ENCODE measurements at places on chromosomes 7 and 10. TPM values are rescaled to one million over a fixed set of nuclear protein-coding genes. Genes with fewer than 3 reads are reported as not detected.
A peak's percentile ranks its signal among the peaks of the same experiment; 100 is the strongest.

The PHYHIPL gene
- total RNA-seq: not detected

DNA sequence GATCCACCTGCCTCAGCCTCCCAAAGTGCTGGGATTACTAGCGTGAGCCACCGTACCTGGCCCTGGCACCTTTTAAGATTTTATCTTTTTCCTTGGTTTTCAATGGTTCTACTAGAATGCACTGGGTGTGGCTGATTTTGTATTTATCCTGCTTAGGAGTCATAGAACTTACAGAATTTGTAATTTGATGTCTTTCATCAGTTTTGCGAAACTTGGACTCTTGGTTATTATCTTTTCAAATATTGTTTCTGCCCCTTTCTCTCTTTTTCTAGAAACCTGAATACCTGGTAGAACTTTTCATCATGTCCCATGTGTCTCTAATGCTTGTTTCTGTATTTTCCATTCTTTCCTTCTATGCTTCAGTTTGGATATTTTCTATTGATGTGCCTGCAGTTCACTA, 2.8 kb upstream of the NUB1 start:
- DNase-seq: no peak

DNA sequence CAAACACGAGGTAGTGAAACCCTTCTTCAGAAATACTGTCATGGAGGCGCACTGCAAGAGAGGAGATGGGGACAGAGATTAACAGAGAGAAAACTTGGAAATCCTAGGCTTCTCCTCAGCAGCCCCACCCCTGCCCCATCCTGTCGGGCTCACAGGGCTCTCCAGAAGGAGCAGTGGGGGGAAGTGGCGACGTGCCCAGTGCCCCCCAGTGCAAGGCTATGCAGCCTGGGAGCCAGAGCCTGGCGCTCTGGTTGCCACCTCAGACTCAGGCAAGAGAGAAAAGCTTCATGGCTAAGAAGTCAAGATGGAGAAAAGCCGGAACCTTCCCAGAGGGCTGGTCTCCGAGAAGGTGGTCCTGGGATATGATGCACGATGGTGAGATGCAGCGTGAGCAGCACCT, 21.2 kb downstream of the CAMK2G start:
- DNase-seq: no peak

- DNase-seq: peak; percentile 34
These were observed 458.6 kb upstream of the KLF6 start for GRCh38 chr10:4243651-4244050.

The TRIM50 gene
- 0.27 TPM for total RNA-seq

The TACC2 gene
- total RNA-seq: 7.7 TPM
